Immature natural killer cell (primary cell): ENCODE measurements at places on chromosomes 5 and 9.

GRCh38 chr5:133932441-133933168 is 35.8 kb downstream of the C5orf15 start:
- no peak for DNase-seq
- no peaks in the 10 kb centered on the region for H3K36me3 ChIP-seq
- peaks cover 2% of the 10 kb centered on the region for H3K27me3 ChIP-seq
- no peak overlapping the region for H3K4me3 ChIP-seq

DNA sequence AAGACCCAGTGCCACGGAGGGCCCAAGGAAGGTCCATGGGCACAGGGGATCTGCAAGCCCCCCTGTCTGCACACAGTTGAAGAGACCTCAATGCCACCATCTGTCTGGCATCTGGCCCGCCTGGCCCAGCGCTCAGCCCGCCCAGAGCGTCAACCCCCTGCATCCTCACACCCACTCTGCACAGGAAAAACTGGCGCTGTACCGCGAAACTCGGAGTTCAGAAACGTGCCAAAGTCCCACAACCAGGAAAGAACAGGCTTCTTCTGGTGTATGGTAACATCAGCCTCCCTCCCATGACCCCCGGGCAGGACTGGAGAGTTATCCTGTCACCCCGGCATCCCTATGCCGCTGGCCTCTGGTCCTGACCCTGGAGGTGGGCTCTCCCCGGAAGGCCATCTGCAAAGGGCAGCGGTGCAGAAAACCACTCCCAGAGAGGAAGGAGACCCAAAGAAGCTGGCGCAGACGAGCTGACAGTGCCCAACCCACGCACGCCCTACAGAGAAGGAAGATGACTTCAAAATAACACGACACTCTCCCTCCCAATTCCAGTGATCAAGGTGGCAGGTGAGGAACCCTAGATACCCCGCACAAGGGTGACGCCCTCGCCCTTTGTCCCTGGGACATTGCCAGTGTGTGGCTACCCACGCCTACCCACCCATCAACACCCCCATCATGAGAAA is 18.9 kb downstream of the VAV2 start:
- H3K27ac ChIP-seq, result no peak overlapping the region
- H3K4me3 ChIP-seq, result no peak overlapping the region
- no peaks in the 10 kb centered on the region for H3K27me3 ChIP-seq
- DNase-seq, result no peak
- H3K4me1 ChIP-seq, result no peaks in the 10 kb centered on the region

DNA sequence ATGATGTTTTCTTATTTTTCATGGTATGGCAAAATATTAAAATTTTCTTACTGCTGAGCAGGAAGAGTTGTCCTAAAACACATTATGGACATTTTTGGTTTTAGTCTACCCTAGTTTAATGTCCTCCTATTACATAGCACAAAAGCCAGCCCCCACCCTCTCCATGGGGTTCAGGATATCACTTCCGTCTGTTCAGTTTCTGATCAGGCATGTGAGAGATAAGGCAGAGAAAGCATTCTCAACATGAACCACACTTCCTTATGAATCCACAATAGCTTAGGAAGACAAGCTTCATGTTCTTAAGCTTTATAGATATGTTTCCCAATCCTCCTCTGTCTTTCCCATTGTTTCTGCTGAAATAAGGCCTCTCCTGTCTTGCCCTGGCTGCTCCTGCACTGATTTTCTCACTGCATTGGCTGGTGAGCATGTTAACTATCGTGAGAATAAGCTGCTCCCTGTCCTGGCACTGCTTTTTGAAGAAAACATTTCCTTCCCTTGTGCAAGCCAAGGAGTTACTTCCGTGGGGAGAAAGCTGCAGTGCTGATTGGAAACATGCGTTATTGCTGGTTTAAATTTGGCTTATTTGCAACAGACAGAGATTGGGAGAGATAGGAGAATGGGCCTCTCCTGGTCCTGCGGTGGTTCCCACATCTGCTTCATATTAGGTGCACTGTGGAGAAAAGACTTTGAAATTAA is 260.3 kb upstream of the RPS23 start:
- H3K36me3 ChIP-seq, result peaks cover 4% of the 10 kb centered on the region
- no peak overlapping the region for H3K4me3 ChIP-seq
- no peak for DNase-seq
- no peaks in the 10 kb centered on the region for H3K4me1 ChIP-seq
- no peak overlapping the region for H3K27ac ChIP-seq

- no peak overlapping the region for H3K27ac ChIP-seq
- H3K27me3 ChIP-seq, result peaks cover 4% of the 10 kb centered on the region
- peaks cover 28% of the 10 kb centered on the region for H3K4me1 ChIP-seq
- no peaks in the 10 kb centered on the region for H3K36me3 ChIP-seq
Observed at GRCh38 chr9:122053567-122054350, 39.3 kb downstream of the TTLL11 start.

GRCh38 chr9:137138058-137138721 is 764 bp upstream of the GRIN1 start:
- peaks cover 4% of the 10 kb centered on the region for H3K36me3 ChIP-seq
- no peak for DNase-seq
- peak overlapping the region; percentile 33 for H3K4me3 ChIP-seq
- peaks cover 19% of the 10 kb centered on the region for H3K27me3 ChIP-seq
- no peak overlapping the region for H3K27ac ChIP-seq
- peaks cover 2% of the 10 kb centered on the region for H3K4me1 ChIP-seq
